ENCODE measurements at places on chromosomes 16 and 17.

GRCh38 chr16:49454426-49455180 lies 81.0 kb downstream of the C16orf78 start:
- DNase-seq, result no peak

DNA sequence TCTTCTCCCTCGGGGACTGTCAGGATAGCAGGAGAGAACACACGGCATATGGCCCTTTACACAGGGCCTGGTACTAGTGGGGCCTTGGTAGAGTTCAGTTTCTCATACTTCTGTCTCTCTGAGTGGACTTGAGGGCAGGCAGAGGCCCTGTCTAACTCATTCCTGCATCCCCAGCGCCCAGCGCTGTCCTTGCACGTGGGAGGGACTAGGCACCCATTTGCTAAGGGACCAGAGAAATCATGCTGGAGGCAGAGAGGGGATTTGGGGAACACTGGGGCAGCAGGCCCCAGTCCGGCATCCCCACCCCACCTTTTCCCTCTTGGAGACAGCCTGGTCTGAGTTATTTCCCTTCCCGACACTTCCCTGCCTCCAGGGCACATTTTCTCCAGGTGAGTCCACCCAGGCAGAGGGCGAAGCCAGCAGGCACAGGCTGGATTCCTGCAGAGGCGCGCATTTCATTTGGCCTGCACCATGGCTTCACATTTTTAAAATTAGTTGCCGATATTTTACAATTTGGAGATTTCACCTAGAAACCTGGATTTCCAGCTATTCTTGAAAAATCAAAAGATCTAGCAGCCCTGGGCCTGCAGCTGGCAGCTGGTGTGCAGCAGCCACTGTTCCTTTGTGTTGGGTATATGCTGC lies 9.7 kb upstream of the NKD1 start:
- no peak for DNase-seq

DNA sequence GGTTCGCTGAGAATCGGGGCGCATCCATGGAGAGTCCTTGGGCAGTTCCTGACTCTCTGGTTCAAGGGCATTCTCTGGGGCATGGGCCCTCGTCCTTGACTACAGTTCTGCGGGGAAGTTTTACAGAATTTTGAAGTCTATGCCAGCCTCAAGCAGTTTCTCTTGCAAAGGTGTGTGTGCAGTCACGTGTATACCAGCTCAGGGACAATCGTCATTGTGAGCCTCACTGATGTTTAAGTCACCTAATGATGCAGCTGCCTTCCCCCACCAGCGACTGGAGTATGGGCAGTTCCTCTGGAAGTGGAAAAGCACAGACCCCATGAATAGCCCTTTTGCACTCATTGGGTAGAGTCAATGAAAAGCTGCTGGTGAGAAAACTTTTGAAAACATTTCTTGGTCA lies 1.3 kb downstream of the PLCG2 start:
- DNase-seq, result no peak

DNA sequence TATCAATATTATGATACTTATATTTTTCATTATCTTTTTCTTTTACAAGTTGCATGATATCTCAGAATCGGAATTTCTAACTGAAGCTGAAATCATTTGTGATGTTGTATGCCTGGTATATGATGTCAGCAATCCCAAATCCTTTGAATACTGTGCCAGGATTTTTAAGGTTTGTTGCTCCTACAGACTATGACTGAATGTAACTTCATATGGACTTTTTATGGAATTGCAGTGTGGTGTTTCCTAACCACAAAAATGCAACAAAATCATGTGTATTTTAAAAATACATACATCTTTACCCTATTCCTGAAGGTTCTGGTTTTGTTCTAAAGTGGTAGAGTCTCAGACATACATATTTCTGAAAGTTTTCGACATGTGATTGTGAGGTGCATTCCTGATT lies 58.8 kb upstream of the RHBDL3 start:
- DNase-seq, result no peak

Data from cortex of kidney (tissue), 1 donor.